Activated naive CD4-positive, alpha-beta T cell treated with anti-CD3 and anti-CD28 coated beads for 36 hours (primary cell): ENCODE measurements at places on chromosomes 6 and 20. TPM values are rescaled to one million over a fixed set of nuclear protein-coding genes. Genes with fewer than 3 reads are reported as not detected.

- no peak for DNase-seq
- peaks cover 16% of the 10 kb centered on the region for H3K27me3 ChIP-seq
- no peak overlapping the region for H3K27ac ChIP-seq
- no peaks in the 10 kb centered on the region for H3K4me1 ChIP-seq
- H3K4me3 ChIP-seq, result no peak overlapping the region
Observed at GRCh38 chr20:19889011-19889953, 127.9 kb upstream of the NAA20 start.

DNA sequence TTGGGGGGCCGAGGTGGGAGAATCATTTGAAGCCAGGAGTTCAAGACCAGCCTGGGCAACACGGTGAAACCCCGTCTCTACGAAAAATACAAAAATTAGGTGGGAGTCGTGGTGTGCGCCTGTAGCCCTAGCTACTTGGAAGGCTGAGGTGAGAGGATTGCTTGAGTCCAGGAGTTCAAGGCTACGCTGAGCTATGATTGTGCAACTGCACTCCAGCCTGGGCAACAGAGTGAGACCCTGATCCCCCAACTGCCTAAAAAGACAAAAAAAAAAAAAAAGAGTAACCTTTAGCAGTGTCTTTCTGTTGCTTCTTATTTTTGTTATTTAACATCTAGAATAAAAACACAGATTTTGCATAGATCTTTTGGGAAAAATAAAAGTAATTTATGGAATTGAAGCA is 13.1 kb upstream of the COQ3 start:
- H3K4me1 ChIP-seq, result peaks cover 9% of the 10 kb centered on the region
- no peak for DNase-seq
- no peak overlapping the region for H3K27ac ChIP-seq
- no peak overlapping the region for H3K4me3 ChIP-seq

DNA sequence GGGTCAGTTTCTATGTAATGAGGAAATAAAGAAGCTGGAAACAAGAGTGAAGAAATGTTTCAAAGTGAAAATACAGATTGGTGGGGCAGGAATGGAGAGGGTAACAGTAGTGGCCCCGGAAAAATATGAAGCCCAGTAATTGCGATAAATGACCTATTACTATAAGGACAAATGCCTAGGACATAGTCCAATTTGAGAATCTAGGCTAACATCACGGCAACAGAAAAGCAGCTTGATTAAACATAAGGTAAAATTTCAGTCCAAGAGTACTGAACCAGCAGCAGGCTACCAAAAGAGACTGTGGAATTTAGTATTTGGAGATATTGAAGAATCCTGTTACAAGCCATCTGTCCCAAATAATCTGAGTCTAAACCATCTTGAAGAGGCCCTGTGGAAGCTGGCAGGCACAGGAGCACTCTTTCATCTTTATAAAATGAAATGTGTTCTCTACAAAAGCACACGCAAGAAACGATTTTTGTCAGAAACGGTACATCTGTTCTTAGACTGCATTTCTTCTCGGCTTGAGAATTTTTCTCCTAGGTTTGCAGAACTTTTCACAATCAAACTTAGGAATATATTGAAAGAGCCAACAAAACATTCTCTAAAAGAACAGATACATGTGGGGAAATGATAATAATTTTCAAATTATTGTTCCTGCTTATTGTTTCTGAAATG is 49.3 kb downstream of the ELOVL5 start:
- H3K36me3 ChIP-seq, result peaks cover 4% of the 10 kb centered on the region
- H3K27ac ChIP-seq, result no peak overlapping the region
- H3K4me1 ChIP-seq, result peaks cover 78% of the 10 kb centered on the region
- no peaks in the 10 kb centered on the region for H3K27me3 ChIP-seq

DNA sequence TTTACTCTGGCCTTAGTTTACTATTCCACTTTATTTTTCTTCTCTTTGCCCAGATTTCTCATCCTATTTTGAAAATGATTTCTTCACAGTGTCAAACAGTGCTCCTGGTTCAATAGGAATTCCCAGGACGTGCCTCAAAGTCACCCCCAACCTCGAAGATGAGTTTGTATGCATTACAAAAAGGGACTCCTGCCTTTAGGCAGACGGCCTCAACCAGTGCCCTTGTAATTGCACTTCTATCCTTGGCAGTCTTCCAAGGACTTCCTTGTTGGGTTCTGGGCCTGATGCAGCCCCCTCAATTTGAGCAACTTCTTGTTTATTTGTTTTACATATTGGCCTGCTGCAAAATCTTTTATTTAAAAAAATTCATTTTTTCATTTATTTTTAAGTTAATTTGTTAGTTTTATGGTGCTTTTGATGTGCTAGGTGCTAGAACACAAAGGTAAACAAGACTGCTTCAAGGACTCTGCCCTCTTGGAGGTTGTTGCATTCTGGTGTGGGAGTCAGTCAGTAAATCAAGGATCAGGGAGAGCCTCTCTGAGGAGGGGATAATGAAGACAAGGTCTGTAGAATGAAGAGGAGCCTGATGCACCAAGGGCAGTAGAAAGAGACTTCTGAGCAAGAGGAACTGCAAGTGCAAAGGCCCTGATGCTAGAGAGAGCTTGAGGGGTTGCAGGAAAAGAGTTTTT is 181.5 kb upstream of the LAMP5 start:
- H3K36me3 ChIP-seq, result no peaks in the 10 kb centered on the region
- no peak for DNase-seq
- H3K27ac ChIP-seq, result no peak overlapping the region
- no peak overlapping the region for H3K4me3 ChIP-seq

- H3K4me1 ChIP-seq, result no peaks in the 10 kb centered on the region
- H3K27me3 ChIP-seq, result peaks cover 26% of the 10 kb centered on the region
- H3K36me3 ChIP-seq, result no peaks in the 10 kb centered on the region
- H3K27ac ChIP-seq, result no peak overlapping the region
- DNase-seq, result no peak
Observed at GRCh38 chr6:40841721-40842120, 197.3 kb downstream of the UNC5CL start.

- no peak overlapping the region for H3K27ac ChIP-seq
- peaks cover 3% of the 10 kb centered on the region for H3K4me1 ChIP-seq
- no peaks in the 10 kb centered on the region for H3K36me3 ChIP-seq
- no peak for DNase-seq
- H3K27me3 ChIP-seq, result no peaks in the 10 kb centered on the region
Observed at GRCh38 chr6:26354162-26354561, 10.8 kb upstream of the BTN3A2 start.

DNA sequence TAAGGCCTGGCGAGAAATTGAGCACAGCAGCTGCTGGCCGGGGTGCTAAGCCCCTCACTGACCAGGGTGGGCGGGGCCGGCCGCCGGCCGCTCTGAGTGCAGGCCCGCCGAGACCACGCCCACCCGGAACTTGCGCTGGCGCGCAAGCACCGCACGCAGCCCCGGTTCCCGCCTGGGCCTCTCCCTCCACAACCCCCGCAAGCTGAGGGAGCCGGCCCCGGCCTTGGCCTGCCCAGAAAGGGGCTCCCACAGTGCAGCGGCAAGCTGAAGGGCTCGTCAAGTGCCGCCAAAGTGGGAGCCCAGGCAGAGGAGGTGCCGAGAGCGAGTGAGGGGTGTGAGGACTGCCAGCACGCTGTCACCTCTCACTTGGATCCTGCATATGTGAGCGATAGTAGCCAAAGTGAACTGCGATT is 251.2 kb downstream of the GJA1 start:
- H3K27me3 ChIP-seq, result no peaks in the 10 kb centered on the region
- peaks cover 18% of the 10 kb centered on the region for H3K4me1 ChIP-seq
- no peak for DNase-seq
- H3K27ac ChIP-seq, result no peak overlapping the region
- H3K36me3 ChIP-seq, result no peaks in the 10 kb centered on the region
- H3K4me3 ChIP-seq, result no peak overlapping the region

DNA sequence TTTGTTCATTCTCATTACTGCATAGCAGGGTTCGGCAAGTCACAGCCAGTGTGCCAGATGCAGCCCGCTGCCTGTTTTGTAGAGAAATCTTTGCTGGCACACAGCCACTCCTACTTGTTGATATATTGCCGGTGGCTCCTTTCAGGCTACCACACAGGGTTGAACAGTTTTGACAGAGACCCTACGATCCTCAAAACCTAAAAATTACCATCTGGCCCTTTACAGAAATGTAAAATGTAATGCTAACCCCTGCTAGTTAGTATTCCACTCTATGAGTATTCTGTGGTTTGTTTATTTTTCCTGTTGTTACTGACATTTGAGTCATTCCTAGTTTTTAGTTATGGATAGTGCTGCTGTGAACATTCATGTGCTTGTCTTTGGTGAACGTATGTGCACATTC is 11.5 kb downstream of the DHX35 start:
- DNase-seq, result no peak
- H3K4me3 ChIP-seq, result no peak overlapping the region
- peaks cover 3% of the 10 kb centered on the region for H3K4me1 ChIP-seq
- no peak overlapping the region for H3K27ac ChIP-seq
- H3K36me3 ChIP-seq, result peaks cover 16% of the 10 kb centered on the region

Gene BPIFB1
- not detected for total RNA-seq

Gene RAET1L
- total RNA-seq, result not detected

Gene PGBD1
- total RNA-seq, result 0.69 TPM
